ENCODE measurements at places on chromosomes 16 and 17. TPM values are rescaled to one million over a fixed set of nuclear protein-coding genes. Genes with fewer than 3 reads are reported as not detected.

DNA sequence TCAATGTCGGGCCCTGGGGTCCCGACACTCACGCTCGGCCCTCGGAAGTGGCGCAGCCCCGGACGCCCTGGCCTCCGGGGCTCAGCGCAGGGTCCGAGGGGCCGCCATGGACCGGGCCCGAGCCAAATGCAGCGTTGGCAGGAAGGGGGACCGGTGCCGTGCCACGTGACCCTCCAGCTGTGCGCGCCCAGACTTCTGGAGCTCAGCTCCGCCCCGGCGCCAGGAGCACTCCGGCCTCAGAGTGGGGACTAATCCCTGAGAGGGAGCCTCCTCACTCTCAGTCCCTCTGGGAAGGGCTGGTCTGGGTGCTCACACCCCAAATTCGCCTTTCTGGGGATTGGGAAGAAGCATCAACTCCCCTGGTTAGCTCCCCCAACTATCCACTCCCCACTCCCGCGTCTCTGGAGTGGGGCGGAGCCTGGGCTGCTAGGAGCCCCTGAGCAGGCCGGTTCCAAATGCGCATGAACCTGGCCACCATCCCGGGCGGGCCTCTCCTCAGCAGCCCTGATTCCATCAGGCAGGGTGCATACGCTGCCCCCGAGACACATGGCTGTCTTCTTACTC, at the start of gene B3GNT9:
TSS of gene B3GNT9 (minus strand) at position 166 of the 564 bp plus-strand sequence. CDS start 513 bp downstream, outside the sequence.
- peaks cover 9% of the 10 kb centered on the region for H3K36me3 ChIP-seq
- no peak within 1 kb of the TSS for H3K27ac ChIP-seq
- H3K27me3 ChIP-seq = peaks cover 24% of the 10 kb centered on the region
- peak within 1 kb of the TSS; percentile 67 for H3K4me3 ChIP-seq

DNA sequence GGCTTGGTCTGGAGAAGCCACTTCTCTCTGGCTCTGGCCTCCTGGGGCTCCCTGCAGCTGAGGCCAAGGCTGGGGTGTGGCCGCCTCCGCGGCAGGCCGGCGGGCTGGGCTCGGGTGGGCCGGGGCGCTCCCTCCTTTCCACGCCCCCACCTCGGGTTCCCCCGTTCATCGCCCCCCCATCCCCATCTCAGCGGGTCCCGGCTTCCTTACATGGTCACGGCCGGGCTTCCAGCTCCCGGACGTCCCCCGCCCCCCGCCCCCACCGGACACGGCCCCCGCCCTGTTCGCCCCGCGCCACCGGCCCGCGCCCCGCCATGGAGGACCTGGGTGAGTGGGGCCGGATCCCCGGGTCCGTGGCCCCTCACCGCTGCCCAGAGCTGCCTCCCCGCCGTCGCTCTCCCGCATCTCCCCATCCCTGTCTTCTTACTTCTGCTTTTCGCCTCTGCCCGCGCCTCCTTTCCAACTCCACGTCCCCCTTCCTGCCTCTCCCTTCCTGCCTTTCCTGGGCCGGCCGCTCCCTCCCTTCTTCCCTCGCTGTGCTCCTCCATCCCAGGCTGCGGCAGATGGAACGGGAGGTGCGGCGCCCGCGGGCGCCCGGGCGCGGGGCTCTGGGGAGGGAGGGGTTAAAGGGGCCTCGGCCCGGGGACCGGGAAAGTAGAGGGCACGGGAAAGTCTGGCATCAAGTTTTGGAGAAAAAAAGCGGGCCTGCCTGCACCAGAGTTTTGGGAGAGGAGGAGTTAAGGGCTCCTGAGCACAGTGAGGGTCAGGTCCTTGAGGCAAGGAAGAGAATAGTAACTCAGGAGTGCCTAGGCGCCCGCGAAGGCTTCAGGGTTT, at the start of gene TGFB1I1:
TSS of gene TGFB1I1 (plus strand) at position 278 of the 834 bp plus-strand sequence. CDS start at position 315, 37 bp downstream.
- H3K4me3 ChIP-seq = peak within 1 kb of the TSS; percentile 86
- peaks cover 8% of the 10 kb centered on the region for H3K4me1 ChIP-seq
- peak within 1 kb of the TSS; percentile 74 for H3K27ac ChIP-seq
- DNase-seq = peak; percentile 77
- peaks cover 22% of the 10 kb centered on the region for H3K27me3 ChIP-seq
- H3K36me3 ChIP-seq = peaks cover 4% of the 10 kb centered on the region

PLCD3 gene
- 6.2 TPM for total RNA-seq

TP53TG3C gene
- total RNA-seq = not detected

GRCh38 chr16:84751241-84751640, 51.4 kb downstream of the USP10 start:
- peaks cover 32% of the 10 kb centered on the region for H3K4me1 ChIP-seq
- H3K27me3 ChIP-seq = no peaks in the 10 kb centered on the region
- no peak overlapping the region for H3K4me3 ChIP-seq
- H3K27ac ChIP-seq = no peak overlapping the region
- DNase-seq = no peak

ANKRD13B gene
- 123 TPM for total RNA-seq
